DMS79 (cell line): ENCODE measurements at places on chromosomes 1 and 21.
A peak's percentile ranks its signal among the peaks of the same experiment; 100 is the strongest.

DNA sequence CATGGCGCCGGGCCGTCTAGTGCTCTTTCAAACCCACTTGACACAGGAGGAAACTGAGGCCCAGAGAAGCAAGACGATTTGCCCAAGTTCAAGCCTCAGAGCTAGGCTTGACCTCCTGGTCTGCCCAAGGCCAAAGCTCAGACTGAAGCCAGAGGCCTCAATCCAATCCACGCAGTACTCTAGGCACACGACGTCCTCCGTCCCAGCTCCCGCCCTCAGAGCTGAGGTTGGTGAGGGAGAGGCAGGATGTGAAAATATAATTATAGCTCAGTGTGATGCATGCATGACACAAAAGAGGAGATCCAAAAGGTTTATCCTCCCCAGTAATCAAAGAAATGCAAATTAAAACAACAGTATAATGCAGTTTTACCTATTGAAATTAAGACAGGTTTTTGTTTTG, 15.5 kb upstream of the ADGRB2 start:
- no peak for DNase-seq

- DNase-seq: peak; percentile 65
These were observed 27.6 kb upstream of the ZNF697 start for GRCh38 chr1:119675349-119676345.

DNA sequence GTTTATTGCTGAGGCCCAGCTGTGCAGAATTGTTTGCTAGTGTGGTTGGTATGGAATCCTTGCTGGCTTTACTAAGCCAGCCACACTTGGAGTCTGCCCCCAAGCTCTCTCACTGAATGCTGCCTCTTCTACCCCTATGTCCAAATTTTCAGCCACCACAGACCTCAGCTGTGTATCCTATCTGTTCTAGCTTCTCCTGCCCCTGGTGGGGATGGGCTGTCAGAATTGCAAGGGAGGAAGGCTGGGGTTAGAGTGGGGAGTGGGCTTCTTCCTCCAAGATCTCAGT, 4.4 kb downstream of the NHLH1 start:
- no peak for DNase-seq

- no peak for DNase-seq
These were observed 36.1 kb downstream of the LRIF1 start for GRCh38 chr1:110927484-110928075.

- DNase-seq: no peak
These were observed 180.9 kb downstream of the PTGER3 start for GRCh38 chr1:70866542-70867264.

DNA sequence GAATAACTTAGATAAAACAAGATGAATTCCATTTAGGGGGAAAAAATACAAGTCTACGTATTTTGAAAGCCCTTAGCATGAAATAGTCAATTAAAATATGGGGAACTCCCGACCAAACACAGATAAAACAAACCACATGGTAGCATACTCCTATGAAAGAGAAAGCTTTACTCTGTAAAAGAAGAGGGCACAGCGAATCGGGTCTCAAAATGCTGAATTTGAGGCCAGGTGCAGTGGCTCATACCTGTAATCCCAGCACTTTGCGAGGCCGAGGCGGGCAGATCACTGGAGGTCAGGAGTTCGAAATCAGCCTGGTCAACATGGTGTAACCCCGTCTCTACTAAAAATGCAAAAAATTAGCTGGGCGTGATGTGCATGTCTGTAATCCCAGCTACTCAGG, 116.9 kb upstream of the TIAM1 start:
- no peak for DNase-seq

DNA sequence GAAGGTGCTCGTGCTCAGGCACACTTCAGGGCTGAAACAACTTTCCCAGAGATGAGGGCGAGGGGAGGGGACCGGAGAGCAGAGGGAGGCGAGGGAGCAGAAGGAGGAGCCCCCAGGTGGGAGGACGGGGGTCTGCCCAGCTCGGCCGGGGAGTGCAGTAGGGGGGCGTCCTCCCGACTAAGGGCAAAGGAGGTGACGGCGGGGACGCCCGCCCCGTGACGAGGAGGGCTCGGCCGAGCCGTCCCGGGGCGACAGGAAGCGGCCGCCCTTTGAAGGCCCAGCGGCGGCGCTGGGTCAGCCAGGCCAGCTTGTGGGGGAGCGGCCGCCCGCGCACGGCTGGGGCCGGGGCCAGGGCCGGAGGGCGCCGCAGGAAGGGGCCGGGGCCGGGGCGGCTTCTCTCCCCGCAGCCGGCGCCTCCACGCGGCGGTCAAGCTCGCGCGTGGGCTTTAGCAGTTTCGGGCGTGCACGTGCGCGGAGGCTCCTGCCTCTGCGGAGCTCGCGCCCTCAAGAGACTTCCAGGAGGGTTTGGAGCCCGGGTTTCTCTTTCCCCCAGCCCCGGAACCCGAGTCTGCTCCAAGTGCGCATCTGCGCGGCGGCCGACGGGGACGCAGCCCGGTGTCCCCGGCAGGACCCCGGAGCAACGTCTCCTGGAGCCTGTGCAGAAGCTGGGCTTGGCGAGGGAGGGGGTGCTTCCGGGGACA, 100.8 kb upstream of the SLC45A1 start:
- no peak for DNase-seq

DNA sequence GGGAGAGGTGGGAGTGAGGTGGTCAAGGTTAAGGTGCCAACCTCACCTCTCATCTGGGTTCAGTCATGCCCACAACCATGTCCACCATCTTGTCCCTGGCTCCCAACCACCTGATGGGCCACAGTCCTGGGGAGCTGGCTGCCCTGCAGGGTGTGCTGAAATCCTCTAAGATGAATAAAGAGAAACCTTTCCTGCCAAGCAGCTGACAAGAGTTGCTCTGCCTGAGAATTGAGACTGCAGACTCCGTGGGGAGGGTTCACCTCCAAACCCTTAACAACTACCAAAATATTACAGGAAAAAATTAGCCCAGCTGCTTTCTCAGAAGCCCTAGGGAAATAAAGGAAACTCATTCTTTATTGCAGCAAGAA, 15.2 kb upstream of the FGR start:
- no peak for DNase-seq

DNA sequence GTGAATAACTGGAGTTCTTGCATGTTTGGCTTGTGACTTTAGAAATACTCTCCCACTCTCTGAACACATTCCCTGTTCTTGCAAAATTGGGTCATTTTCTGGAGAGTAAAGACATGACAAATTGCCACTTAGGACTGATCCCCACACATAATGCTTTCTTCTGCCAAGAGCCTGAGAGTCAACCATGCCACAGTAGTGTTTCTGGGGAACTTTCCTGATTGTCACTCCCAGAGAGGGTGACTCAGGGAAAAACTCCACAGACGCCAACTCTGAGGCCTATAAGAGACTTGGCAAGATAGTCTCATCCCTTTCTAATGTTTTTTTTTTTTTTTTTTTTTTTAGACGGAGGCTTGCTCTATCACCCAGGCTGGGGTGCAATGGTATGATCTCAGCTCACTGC, 157.8 kb downstream of the ATG4C start:
- no peak for DNase-seq

DNA sequence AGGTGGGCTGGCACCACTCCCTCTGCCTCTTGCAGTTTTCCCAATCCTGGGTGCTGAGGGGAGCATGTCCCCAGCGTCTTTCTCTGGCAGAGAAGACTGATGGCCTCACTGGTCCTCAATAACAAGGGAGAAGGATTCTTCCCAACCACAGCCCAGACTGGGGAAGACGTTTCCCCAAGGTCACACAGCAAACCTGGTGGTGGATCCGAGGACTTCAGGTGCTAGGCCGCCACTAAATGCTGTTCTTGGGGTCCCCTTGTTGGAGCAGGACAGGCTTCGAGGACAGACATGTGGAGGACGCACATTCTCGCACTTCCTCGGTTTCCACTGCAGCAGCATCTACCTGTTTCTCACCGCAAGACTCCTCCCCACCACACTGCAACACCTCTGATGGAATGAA, 30.9 kb upstream of the PAX7 start:
- no peak for DNase-seq

GRCh38 chr21:42075686-42076471, 4.8 kb downstream of the UMODL1 start:
- no peak for DNase-seq
